8988T (cell line): ENCODE measurements at places on chromosomes 2 and 18.

GRCh38 chr2:85949280-85949679 is 60.5 kb upstream of the ST3GAL5 start:
- DNase-seq, result no peak

GRCh38 chr2:187405921-187406320 is 42.1 kb downstream of the CALCRL start:
- no peak for DNase-seq

DNA sequence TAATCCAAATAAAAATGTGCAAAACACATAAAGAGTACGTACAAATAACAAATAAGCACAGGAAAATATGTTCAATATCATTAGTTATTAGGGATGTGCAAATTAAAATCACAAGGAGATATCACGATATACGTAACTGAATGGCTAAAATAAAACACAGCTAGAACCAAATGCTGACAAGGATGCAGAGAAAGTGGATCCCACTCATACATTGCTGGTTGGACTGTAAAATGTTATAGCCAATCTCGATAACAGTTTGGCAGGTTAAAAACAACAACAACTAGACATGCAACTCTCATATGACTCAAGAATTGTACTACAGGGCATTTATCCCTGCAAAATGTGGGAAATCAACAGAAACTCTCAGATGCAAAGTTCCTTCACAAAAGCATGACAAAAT is 553.9 kb downstream of the ADCYAP1 start:
- no peak for DNase-seq

GRCh38 chr2:169012812-169013627 is 18.1 kb downstream of the ABCB11 start:
- no peak for DNase-seq

DNA sequence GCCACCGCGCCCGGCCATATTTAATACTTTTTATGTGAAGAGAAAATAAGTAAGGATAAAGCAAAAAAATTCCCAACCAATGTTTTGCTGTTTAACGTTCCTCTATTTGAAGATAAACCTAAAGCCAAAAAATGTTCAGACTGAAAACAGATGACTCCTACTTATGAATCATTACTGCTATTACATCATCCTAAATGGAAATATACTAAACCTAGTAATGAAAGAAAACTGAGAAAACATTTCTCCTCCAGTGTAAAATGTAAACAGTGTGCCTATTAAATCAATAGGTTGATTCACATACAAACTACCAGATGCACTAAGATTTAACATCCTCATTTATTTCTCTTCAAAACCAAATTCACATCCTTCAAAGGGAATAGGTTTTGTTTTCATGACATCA is 43.5 kb downstream of the CWC22 start:
- no peak for DNase-seq

DNA sequence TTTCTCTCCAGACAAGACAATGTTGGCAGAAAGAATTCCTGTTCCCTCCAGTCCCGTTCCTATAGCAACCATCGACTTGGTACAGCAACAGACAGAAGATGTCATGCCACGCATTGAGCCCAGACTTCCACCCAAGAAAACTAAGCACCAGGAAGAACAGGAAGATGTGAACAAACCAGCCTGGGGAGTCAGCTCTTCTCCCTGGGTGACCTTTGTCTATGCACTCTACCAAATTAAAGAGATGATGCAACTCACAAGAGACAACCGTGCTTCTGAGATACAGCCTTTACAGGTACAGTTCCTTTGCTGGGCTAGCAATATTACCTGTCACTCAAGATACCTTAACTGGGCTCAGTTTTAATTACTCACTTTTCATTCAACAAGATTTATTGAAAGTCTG is 37.1 kb downstream of the NEMP2 start:
- no peak for DNase-seq

DNA sequence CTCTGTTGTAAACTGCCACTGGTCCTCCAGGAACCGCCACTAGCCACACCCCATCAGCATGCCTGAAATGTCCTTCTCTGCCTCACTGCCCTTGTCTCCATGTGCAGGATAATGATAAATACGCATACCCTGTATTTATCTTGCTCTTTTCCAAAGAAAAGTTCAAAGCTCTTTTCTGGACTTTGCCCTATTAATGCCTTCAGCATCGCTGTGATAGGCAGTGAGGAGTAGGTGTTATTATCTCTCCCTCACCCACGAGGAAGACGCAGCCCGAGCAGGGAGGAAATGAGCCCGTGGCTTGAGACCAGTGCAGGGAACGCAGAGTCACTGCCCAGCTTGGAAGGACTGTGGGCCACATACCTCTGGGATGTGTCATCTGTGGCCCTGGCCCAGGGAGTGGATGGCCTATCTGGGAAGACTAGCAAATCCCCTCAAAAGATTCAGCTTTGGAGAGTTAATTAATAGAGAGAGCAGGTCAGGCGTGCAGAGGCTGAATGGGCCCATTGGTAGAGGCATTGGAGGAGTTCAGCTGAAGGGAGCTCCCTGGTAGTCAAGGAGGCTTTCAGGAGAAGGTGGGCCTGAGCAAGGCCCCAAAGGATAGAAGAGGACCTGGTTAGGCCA is 39.5 kb upstream of the MCFD2 start:
- DNase-seq, result peak; percentile 63

GRCh38 chr2:223221139-223221835 is 169.3 kb downstream of the KCNE4 start:
- no peak for DNase-seq

GRCh38 chr18:49591271-49591670 is 29.4 kb downstream of the LIPG start:
- no peak for DNase-seq

DNA sequence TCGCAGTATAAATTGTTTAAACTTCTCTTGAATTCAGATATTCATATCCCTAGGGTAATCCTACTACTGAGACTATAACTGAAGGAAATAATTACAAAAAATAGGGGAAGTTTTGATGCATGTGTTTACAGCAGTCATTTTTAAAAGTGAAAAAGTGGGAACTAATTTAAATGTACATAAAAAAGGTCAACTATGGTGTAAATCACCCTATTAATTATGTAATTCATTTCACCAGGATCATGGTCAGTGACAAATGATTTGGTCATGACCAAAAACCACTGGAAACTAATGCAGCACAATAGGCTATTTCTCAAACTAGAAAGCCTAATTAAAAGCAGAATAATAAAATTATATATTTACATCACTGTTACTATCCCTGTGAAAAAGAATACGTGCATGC is 5.0 kb upstream of the CNGA3 start:
- no peak for DNase-seq

DNA sequence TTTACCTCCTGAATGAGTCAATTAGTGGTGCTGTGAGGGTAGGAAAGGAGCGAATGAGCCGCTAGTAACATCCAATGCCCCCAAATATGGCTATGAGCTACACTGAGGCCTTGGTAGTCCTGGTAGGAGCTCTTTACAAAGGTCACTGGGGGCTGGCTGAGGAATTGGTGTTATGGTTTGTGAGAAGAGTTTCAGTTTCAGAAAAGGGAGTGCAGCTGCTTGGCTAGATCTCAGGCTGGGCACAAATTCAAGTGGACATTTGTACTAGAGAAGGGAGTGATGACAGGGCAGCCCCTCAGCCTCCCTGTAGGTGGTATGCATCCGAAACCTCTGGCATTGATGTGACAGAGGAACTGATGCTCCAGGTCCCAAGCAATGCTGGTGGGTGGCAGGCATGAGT is 13.9 kb upstream of the PAIP2B start:
- DNase-seq, result no peak

- no peak for DNase-seq
Observed at GRCh38 chr2:38423763-38424162, 46.7 kb upstream of the ATL2 start.

- DNase-seq, result no peak
Observed at GRCh38 chr2:3462493-3463104, 56.7 kb downstream of the ADI1 start.
